Stimulated activated CD8-positive, alpha-beta memory T cell treated with anti-CD3 and anti-CD28 coated beads, Interleukin-4, amount 100 ng/mL, for 24 hours (primary cell): ENCODE measurements at places on chromosomes 3 and 15.

- DNase-seq = no peak
Measured at GRCh38 chr3:15387735-15388134, 39.6 kb downstream of the METTL6 start.

GRCh38 chr3:50583897-50584296 lies 14.6 kb downstream of the HEMK1 start:
- DNase-seq = no peak

- no peak for DNase-seq
Measured at GRCh38 chr3:112605285-112605684, 35.7 kb downstream of the CCDC80 start.

DNA sequence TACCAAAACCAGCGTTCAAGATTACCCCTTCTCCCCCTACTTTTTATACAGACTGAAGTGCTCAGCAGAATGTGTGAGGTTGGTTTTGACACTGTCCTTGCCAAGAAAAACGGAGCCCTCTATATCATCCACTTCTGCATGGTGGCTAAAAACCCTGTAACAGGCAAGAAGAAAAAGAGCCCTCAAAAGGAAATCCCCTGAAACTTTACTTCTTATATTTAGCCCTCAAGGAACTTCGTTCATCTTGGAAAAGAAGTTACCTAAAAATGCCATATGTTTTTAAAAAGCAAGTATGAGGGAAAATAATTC lies 473.6 kb downstream of the FOXP1 start:
- no peak for DNase-seq

- DNase-seq = no peak
Measured at GRCh38 chr3:119542168-119542767, 17.1 kb downstream of the CD80 start.

GRCh38 chr15:40302288-40302886 lies 5.3 kb downstream of the PLCB2 start:
- DNase-seq = no peak

GRCh38 chr3:177144922-177145321 lies 52.4 kb downstream of the TBL1XR1 start:
- no peak for DNase-seq

- DNase-seq = no peak
Measured at GRCh38 chr3:33052671-33053070, 44.3 kb downstream of the GLB1 start.

DNA sequence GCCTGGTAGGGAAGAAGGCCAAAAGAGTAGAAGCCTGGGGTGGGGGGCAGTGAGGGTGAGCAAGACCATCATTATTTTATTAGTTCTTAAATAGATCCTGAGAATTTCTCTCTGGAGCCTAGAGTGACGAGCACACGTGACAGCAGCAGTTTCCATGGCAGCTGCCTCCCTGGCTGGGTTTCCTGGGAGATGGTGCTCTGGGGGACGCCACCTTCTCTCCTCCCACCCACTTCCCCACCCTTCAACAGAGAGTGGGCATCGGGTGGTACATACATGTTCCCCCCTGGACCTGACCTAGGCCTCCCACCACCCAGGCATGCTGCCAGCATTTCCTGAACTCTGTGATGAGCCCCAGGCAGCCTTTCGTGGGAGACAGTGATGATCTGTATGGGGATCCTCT lies 12.9 kb downstream of the CELF6 start:
- no peak for DNase-seq

GRCh38 chr3:185084901-185085300 lies 68.0 kb downstream of the C3orf70 start:
- no peak for DNase-seq

DNA sequence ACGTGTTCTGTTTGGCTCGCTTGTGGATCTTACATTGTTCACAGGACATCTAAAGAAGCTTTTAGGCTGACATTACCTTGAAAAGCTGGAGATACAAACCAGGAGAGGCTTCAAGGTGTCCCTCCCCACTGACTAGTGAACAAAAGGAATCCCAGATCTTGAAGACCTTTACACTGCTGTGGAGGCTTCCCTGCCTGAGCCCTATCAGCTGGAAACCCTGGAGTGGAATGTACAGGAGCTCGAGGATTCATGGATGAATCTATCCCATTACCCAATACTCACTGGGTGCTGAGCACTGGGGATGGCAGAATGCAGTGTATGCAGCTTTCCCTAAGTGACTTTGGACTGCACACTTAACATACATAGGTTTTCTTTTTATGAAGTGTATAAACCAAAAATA lies 82.3 kb upstream of the MFGE8 start:
- no peak for DNase-seq

- DNase-seq = no peak
Measured at GRCh38 chr15:66692391-66692790, 9.6 kb upstream of the SMAD6 start.

- DNase-seq = no peak
Measured at GRCh38 chr3:189576486-189576885, 54.7 kb upstream of the TP63 start.

DNA sequence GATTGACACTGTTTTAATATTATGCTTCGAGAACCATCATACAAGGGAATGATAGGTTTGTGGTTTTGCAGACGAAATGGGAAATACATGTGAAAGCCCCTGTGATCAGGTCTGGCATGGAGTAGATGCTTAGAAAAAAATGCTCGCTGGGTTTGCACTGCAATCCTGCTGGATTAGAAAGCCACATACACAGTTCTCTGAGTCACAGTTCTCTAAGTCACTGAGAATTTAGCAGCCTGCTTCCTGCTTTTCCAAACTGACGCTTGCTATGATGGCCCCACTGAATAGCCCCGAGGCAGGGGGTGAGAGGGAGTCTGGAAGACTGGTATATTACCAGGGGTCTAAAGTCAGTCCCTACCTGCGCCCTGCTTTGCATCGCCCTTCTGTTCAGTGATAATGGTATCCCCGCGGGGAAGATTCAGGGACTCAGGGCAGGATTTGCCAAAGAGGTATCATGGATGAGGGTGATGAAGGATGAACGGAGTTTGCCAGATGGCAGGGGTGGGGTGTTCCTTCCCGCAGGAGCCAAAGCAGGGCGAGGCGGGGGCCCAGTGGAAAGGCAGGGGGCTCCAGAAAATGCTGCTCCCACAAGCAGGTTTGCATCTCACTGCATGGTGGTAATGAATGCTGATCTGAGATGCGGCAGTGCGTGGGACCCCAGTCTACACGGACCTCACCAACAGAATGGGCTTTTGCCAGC lies 82.3 kb downstream of the IQSEC1 start:
- no peak for DNase-seq

- no peak for DNase-seq
Measured at GRCh38 chr3:53826048-53826447, 20.2 kb downstream of the CHDH start.

- no peak for DNase-seq
Measured at GRCh38 chr15:89329329-89330084, 5.1 kb downstream of the POLG start.

- no peak for DNase-seq
Measured at GRCh38 chr3:196666001-196666867, 26.7 kb downstream of the NRROS start.

DNA sequence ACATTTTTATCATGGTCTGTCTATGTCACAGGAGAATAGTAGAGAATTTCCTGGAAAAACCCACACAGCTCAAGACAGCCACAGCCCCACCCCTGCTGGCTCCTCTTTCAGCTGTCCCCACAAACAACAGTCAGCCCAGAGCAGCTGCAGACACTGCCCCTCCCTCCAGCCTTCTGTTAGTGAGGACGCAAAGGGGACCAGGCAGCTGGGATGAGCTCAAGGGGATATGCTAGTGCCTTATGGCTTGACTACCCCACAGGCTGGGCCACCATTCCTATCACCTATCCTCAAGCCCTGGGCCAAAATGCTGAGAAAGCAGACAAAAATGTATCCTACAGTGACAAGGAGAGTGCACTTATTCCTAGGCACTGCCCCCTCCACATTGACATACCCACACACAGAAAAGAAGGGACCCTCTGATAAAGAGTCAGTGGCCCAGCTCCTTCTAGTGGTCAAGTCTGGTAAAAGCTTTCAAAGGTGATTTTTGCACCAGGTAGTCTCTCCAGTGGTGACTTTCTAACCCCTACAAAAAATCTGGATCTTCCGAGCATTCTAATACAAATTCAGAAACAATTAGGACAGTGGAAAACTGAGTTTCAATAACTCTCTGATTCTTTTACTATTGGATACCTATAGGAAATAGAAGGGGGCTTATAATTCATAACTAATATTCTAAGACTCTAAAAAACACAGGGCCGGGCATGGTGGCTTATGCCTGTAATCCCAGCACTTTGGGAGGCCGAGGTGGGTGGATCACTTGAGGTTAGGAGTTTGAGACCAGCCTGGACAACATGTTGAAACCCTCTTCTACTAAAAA lies 3.0 kb upstream of the MAP1A start:
- DNase-seq = no peak

DNA sequence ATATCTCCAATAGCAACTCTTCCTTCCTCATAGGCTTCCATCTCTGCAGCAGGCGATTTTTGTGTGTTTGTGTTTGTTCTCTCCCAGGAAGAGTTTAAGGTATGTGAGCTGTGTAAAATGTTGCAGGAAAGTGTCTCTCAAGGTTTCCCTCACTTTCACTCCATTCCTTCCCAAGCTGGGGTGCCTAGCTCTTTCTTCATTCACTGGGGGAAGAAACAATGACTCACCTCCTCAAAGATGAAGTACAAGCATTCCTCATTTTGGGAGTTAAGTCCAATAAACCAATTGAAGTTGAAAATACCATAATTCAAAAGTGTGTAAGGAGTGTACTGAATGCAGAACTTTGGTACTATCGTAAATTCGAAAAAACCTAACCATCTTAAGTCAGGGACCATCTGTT lies 422.7 kb upstream of the CFAP20DC start:
- DNase-seq = no peak

DNA sequence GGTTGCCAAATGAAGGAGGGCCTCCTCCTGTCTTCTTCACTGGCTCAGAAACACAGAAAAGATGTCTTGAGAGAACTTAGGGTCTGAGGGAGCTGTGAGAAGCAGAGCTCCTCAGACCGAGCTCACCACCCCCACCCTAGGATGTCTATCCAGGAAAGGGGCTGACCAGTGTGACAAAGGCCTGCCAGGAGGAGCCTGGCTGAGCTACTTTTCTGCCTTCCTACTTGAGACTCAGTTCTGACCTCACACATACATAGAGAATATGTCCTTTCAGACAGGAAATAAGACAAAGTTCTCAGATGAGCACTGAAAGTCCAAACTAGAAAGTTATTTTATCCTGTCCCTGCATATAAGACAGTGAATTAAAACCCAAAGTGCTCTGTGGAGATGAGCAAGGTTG lies 54.5 kb downstream of the KIF9 start:
- no peak for DNase-seq

DNA sequence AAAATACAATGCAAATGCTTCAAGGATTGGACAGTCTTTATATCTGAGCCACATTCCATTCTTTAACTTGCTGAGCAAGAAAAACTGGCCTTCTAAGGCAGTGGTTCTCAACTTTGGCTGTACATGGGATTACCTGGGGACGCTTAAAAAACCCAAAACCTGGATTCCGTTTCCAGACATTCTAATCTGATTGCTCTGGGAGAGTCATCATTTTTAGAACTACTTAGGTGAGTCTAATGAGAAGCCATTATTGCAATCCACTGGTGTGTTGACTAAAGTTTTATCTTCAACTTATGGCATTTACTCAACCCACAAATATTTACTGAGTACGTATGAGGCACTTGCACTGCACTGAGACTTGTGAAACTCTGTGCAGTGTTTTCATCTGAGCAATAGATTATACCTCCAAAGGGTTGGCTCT lies 195.7 kb upstream of the ATP11B start:
- no peak for DNase-seq

DNA sequence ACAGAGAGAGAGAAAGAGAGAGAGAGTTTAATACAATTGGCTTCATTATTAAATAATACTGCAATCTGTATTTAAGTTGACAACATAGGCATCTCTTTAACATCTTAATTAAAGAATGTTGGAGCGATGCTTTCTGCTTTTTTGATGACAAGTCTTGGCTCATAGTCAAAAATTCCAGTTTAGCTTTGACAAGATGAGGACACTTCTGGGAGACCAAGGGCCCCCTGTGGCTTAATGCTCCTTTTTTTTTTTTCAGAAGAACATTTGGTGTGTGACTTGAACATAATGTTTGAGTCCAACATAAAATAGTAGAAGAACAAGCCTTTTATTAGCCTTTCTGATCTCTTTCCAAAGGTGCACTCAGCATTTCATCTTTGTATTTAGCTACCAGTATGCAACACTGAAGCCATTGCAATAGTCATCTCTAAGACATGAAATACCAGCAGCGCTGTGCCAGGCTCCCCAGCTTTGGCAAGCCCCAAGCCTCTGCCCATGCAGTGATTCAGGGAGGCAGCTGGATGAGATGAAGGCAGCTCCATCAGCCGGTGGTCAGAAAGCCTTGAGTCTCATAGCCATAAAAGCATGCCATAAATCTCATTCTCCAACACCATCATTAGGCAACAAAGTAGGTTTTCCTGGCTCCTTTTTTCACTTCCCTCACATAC lies 349.4 kb upstream of the SEMA6D start:
- DNase-seq = no peak

- DNase-seq = no peak
Measured at GRCh38 chr3:194387276-194387675, 11.8 kb downstream of the GP5 start.
